ENCODE measurements at places on chromosomes 16 and 17.
A peak's percentile ranks its signal among the peaks of the same experiment; 100 is the strongest.

GRCh38 chr16:4169415-4169814 lies 53.2 kb upstream of the ADCY9 start:
- DNase-seq: no peak

GRCh38 chr16:20673882-20674683 lies 23.4 kb downstream of the ACSM1 start:
- DNase-seq: no peak

- DNase-seq: no peak
These were observed 1141.1 kb downstream of the CDH11 start for GRCh38 chr16:63980763-63981162.

DNA sequence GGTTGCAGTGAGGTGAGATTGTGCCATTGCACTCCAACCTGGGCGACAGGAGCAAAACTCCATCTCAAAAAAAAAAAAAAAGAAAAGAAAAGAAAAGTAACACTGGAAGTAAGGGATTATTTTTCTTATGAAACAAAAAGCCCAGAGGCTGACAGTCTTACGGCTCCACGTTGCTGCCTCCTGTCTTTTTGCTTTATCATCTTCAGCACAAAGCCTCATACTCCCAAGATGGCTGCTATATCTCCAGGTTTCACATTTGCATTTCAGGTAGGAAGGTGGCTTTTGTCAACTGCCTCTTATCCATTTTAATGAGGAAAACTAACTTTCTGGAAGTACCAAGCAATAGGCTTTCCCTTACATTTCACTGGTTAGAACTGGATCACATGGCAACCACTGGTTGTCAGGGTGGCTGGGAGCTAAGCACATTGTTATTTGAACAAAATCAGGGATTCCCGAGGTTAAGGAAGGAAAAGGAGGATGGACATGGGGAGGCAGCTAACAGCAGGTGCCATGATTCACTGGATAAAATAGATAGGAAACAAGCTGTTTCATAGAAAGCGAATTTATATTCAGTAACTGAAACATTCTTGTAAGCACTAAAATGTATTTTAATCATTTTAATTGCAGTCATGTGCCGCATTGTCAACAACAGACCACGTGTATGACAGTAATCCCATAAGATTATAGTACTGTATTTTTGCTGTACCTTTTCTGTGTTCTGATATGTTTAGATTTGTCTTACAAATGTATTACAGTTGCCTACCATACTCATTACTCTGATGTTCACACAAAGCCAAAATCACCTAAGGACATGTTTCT lies 58.6 kb downstream of the KSR1 start:
- DNase-seq: no peak

- DNase-seq: no peak
These were observed 580 bp downstream of the RANGRF start for GRCh38 chr17:8289103-8289397.

GRCh38 chr16:12090151-12090530 lies 113.6 kb downstream of the SNX29 start:
- no peak for DNase-seq

- DNase-seq: no peak
These were observed 701.1 kb downstream of the WWOX start for GRCh38 chr16:78800523-78800922.

GRCh38 chr16:17018585-17018939 lies 452.2 kb downstream of the XYLT1 start:
- DNase-seq: no peak

GRCh38 chr17:2171702-2172076 lies 116.8 kb downstream of the HIC1 start:
- DNase-seq: no peak

DNA sequence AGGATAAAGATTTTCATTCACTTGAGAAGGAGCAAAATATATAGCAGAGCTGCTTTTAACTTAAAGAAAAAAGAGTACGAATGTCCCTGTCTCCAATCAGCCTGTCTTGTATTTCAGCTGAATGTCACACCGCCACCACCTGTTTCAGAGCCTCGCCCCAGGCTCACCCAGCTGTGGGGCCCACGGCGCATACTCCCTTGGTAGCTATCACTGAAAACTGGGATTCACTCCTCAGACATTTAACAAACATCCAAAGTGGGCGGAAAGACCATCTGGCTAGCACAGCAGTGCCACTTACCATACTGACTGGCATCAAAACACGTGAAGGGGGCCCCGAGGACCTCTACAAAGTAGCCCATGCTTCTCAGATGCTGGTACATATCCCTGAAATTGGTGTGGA lies 25.4 kb upstream of the SLC38A8 start:
- DNase-seq: no peak

DNA sequence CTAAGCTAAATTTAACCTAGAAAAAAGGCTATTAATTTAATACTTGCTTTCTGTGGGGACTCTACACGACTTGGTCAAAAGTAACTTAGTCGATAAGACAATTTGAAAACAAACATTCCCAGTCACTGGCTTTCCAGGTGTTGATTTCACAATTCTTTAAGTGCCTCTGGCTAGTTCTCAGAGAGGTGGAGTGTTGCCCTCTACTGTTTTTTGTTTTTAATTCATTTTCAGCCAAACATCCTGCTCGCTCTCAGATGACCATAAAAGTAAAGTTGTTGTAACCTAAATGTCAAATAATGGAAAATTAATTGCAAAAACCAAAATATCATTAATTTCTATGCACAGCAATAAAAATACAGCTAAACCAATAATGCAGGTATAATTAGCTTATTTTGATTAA lies 107.1 kb downstream of the MYO1D start:
- peak; percentile 12 for DNase-seq

DNA sequence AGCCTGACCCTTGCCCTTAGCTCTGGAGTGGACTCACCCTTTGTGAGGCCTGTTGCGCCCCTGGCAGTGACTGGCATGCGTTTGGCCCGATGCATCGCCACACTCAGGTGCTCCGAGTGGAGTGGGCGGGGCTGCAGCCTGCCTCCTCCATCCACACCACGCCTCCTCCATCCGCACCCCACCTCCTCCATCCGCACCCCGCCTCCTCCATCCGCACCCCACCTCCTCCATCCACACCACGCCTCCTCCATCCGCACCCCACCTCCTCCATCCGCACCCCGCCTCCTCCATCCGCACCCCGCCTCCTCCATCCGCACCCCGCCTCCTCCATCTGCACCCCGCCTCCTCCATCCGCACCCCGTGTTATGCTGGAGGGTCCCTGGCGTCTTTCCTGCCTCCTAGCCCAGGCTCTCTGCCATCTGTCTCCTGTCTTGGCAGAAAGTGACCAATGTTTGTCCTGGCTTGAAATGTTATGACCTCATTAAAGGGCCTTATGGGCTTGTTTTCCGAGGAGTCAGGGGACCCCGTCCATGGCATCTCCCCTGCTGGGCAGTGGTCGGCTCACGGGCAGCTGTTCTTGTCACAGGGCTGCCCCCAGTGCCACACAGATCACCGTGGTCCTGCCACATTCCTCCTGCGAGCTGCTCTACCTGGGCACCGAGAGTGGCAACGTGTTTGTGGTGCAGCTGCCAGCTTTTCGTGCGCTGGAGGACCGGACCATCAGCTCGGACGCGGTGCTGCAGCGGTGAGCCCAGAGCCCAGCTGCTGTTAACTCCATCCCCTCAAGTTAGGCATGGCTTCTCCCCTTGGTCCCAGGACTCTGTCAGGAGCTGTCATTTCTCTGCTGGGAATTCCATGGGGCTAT lies 28.7 kb upstream of the MYO15B start:
- no peak for DNase-seq

DNA sequence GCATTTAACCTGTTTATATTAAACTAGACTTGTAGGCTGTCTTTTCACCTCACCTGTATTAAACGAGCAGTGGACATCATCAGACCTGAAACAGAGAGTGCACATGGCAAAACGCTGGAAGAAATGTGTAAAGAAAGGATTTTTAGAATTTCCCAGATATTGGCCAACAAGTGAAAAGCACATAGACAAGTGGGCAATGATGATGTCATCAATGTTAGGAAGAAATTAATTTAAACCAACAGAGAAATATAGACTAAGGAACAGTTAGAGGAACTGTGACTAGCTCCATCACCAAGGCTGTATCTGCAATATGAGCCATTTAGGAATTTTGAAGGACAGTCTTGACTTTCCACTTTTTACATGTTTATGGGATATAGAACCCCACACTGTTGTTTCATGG lies 67.1 kb upstream of the SLC12A3 start:
- no peak for DNase-seq

DNA sequence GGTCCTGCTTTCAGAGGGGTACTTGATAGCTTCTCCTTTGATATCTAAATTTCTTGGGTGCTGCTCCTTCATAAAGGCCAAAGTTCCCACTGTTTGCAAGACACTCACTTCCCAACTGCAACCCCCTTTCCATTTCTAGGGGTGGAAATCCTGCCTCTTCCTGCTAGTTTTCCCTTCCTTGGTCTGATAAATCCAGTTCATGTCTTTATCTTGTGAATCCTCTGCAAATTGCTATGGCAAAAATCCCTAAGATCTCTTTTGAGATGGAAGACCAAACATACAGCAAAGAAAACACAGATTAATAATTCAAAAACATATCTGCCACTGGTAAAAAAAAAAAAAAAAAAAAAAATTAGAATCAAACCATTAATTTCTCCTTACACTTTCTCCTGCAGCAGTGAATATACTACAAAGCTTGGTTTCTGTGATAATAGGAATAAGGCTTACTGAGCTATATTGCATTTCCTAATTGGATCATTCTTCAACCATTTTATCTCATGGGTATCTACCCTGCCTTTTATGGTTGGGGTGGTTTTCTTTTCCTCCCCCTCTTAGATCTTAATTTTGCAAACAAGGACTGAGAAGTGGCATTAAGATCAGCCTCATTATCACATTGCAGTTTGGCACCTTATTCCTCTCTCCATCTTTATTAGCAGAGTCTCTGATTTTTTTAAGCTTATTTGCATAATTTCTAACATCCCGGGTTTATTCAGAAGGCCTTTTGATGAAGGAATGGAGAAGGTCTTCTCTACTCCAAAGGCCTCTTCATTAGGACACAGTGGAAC lies 439.1 kb downstream of the XYLT1 start:
- DNase-seq: no peak
